ENCODE measurements at places on chromosomes 12 and 14. TPM values are rescaled to one million over a fixed set of nuclear protein-coding genes. Genes with fewer than 3 reads are reported as not detected.

POTEM gene
- not detected for total RNA-seq

- no peak for DNase-seq
Observed at GRCh38 chr12:15534322-15534721, 212.0 kb downstream of the PTPRO start.

GRCh38 chr12:91577586-91578539, 395.2 kb upstream of the DCN start:
- DNase-seq, result no peak

DNA sequence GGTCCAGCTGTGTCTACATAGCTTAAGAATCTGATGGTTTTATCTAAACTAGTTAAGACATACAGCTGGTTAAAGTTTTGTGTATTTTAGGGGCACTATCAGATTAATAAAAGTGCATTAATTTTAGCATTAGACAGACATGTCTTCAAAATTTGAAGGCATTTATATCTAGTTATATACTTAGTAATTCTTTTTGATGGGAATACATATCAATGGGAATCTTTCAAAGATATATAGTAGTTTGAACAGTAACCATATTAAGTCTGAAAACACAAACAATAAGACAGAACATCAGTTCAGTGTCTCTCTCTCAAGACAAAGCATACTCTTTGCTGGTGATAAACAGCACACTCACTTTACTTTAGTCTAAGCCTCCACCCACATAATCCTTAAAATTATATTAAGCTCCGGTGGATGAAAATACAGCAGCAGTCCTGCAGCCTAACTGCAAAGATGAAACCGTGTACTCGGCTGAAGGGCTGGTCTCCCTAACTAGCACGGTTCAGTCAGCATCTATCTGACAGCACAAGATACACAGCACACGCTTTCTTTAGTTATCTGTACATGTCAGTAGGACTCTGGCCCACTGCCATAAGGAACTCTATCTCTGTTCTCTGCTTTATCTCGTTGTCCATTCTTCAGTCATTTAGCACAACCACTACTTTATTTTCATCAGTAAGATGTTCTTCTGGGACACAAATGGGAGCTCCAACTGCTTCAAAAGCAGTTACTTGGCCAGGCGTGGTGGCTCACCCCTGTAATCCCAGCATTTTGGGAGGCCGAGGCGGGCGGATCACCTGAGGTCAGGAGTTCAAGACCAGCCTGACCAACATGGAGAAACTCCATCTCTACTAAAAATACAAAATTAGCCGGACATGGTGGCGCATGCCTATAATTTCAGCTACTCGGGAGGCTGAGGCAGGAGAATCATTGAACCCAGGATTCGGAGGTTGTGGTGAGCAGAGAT, 80.5 kb downstream of the MED13L start:
- DNase-seq, result no peak

GRCh38 chr12:123489580-123489979, 31.6 kb downstream of the SNRNP35 start:
- DNase-seq, result no peak

Measured in neural crest cell (in vitro differentiated cells).